ENCODE measurements at places on chromosomes 2 and 18.
A peak's percentile ranks its signal among the peaks of the same experiment; 100 is the strongest.

- H3K4me1 ChIP-seq, result peaks cover 3% of the 10 kb centered on the region
- DNase-seq, result no peak
- no peaks in the 10 kb centered on the region for H3K27me3 ChIP-seq
- no peak overlapping the region for H3K27ac ChIP-seq
- H3K36me3 ChIP-seq, result no peaks in the 10 kb centered on the region
- no peak overlapping the region for H3K4me3 ChIP-seq
These were observed 160.8 kb downstream of the COL6A3 start for GRCh38 chr2:237253046-237253702.

DNA sequence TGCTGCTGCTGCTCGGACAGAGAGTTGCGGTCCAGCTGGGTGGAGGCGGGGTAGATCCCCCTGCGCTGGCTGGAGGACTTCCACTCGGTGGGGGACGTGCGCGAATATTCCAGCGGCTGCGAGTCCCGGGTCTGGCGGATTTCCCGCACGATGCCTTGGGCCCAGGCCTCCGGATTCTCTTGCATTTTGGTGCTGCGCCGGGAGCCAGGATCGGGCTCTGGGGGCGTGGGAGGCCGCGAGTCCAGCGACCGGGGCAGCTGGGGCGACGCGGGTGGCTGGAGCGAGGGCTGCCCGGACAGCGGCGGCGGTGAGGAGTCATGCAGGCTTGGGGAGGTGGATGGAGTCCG is 4.8 kb downstream of the NT5C1B start:
- DNase-seq, result no peak
- no peak overlapping the region for H3K4me3 ChIP-seq
- no peak overlapping the region for H3K27ac ChIP-seq
- no peaks in the 10 kb centered on the region for H3K27me3 ChIP-seq
- no peaks in the 10 kb centered on the region for H3K4me1 ChIP-seq

- no peak overlapping the region for H3K27ac ChIP-seq
- no peaks in the 10 kb centered on the region for H3K27me3 ChIP-seq
- H3K4me3 ChIP-seq, result no peak overlapping the region
- DNase-seq, result no peak
These were observed 18.5 kb downstream of the LPIN1 start for GRCh38 chr2:11764920-11765319.

- no peaks in the 10 kb centered on the region for H3K27me3 ChIP-seq
- no peak overlapping the region for H3K4me3 ChIP-seq
- H3K27ac ChIP-seq, result no peak overlapping the region
- H3K36me3 ChIP-seq, result no peaks in the 10 kb centered on the region
- no peak for DNase-seq
These were observed 142.2 kb downstream of the SP3 start for GRCh38 chr2:173822889-173823542.

GRCh38 chr2:216649574-216649973 is 16.4 kb downstream of the IGFBP2 start:
- H3K4me1 ChIP-seq, result no peaks in the 10 kb centered on the region
- no peaks in the 10 kb centered on the region for H3K36me3 ChIP-seq
- DNase-seq, result no peak

DNA sequence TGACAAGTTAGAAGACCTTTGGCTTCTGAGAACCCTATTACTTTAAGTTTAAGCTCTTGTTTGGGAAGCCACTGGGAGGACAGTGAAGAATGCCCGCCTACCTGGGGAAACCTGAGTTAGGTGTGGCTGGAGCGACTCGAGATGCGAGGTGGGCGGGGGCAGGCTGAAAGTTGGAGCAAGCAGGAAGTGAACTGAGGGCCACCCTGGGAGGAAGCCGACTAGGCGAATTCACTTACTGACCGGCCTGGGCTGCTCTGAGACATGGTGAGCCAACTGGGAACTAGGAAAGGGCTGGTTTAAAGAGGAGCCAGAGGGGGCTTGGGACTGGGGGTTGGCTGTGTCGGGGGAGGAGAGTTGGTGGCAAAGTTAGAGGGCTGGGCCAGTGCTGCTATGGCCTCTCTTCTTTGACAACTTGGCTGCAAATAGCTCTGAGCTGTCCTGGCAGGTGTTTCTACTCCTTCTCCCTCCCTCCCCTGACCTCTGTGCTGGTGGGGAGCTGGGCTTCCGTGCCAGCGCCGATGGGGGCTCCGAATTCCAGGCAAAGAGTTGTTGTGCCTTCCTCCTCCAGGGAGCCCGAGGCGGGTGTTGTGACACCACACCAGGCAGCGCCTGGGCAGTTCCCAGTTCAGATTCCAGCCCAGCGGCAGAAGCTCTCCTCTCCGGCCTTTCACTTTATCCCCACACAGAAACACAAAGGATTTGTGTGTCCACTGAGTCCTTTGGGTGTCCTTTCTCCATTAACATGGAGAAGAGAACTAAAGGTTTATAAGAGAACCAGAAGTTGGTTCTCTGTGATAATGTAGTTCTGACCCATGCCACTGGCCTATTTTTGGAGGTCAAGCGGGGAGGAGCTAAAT is at the start of gene VAMP8:
Gene VAMP8, plus strand, starts transcription at position 201 of the 857 bp plus-strand sequence. Its CDS starts 61 bp downstream, at position 262.
- DNase-seq, result no peak
- H3K27me3 ChIP-seq, result no peaks in the 10 kb centered on the region

GRCh38 chr2:137221797-137222492 is 456.6 kb downstream of the THSD7B start:
- no peak for DNase-seq
- H3K4me1 ChIP-seq, result no peaks in the 10 kb centered on the region
- no peaks in the 10 kb centered on the region for H3K36me3 ChIP-seq
- H3K27me3 ChIP-seq, result no peaks in the 10 kb centered on the region
- H3K27ac ChIP-seq, result no peak overlapping the region

DNA sequence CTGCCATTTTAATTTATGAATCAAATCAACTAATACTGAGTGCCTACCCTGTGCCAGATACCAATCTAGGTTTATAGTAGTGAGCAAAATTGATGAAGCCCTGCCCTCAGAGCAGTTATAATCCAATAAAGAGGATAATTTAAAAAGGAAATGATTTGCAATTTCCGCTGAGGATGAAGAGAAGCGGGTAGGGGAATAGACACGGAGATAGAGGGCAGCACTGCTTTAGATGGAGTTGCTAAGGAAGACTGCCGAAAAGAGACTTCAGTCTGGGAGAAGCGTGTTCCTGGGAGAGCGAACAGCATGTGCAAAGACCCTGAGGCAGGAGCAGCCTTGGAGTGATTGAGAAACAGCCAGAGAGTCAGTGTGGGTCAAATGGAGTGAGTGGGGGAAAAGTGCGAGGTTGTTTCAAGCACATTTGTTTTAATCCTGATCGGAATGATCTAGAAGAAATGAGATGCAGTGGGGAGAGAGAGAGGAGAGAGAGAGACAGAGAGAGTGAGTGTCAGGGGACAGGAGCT is 12.4 kb downstream of the LAMA3 start:
- H3K4me3 ChIP-seq, result no peak overlapping the region
- H3K27ac ChIP-seq, result no peak overlapping the region
- no peaks in the 10 kb centered on the region for H3K27me3 ChIP-seq
- DNase-seq, result no peak
- no peaks in the 10 kb centered on the region for H3K4me1 ChIP-seq

DNA sequence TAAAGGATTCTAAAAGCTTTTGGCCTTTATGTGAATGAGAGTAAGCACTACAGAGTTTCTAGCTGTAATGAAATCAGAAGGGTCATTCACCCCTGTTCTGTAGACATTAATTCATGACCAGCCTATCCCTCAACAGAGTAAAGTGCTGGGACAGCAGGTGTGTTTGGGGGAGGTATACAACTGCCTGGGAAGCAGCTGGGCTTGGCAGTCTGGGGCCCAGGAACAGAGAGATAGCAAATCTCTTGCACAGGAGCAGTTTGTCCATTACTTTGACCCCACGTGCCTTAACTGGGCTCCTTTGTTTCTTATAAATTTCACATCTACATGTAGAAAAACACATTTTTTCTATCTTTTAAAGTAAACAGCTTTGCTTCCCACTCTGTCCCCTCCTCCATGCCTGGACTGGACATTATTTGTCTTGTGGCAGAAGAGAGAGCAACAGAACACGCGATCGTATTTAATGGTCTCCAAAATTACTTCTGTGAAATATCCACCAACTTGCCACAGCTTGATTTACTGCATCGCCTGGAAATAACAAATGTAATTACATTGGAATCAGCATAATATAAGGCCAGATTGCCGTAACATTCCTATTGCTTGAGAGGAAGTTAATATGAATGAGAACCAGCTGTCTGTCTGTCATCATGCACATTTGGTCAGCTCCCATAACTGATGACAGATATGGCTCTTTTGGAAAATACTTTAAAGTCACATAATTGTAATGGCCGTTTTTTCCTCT is 263.8 kb downstream of the RBM43 start:
- H3K36me3 ChIP-seq, result no peaks in the 10 kb centered on the region
- no peak overlapping the region for H3K27ac ChIP-seq
- no peak for DNase-seq
- no peak overlapping the region for H3K4me3 ChIP-seq
- no peaks in the 10 kb centered on the region for H3K4me1 ChIP-seq

DNA sequence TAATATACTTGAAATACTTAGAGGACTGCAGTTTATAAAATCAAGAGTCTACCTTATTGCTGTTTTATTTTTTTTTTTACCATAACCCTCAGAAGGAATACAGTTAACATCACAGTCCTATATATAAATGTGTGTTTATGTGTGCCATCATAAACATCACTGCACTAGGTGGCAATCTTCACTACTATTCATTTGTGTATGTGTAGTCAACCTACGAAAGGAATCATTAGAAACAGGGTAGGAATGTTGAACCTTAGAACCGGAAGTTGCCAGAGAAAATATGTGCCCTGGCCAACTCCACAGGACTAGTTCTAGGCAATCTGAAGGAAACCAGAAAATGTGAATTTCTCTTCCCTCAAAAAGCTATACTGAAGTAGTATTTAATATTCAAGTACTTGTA is 3.4 kb downstream of the GEN1 start:
- no peak overlapping the region for H3K27ac ChIP-seq
- no peaks in the 10 kb centered on the region for H3K27me3 ChIP-seq
- no peak overlapping the region for H3K4me3 ChIP-seq
- H3K36me3 ChIP-seq, result no peaks in the 10 kb centered on the region
- DNase-seq, result no peak

DNA sequence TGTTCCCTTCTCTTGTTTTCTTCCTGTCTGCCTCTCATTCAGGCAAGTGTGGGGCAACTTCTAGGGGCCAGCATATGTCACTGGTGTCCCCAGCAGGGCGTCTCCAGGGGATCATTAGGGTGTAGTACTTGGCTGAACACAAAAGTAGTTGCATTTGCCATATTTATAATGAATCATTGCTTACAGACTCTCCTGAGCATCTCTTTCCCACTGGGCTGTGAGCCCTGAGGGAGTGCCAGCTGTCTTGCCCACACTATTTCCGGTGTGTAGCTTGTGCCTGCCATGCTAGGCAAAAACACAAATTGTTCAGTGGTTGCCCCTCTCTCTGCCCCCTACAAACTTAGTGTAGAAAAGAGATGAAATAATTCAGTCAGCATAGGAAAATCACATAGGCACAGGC is 40.8 kb upstream of the SCLY start:
- no peak for DNase-seq
- H3K4me1 ChIP-seq, result no peaks in the 10 kb centered on the region
- H3K27me3 ChIP-seq, result no peaks in the 10 kb centered on the region
- no peaks in the 10 kb centered on the region for H3K36me3 ChIP-seq
- H3K27ac ChIP-seq, result no peak overlapping the region
- H3K4me3 ChIP-seq, result no peak overlapping the region

GRCh38 chr2:173990970-173991819 is 26.0 kb upstream of the SP3 start:
- no peak overlapping the region for H3K4me3 ChIP-seq
- no peaks in the 10 kb centered on the region for H3K27me3 ChIP-seq
- peak; percentile 66 for DNase-seq
- peaks cover 50% of the 10 kb centered on the region for H3K4me1 ChIP-seq
- H3K27ac ChIP-seq, result peak overlapping the region; percentile 47

- no peaks in the 10 kb centered on the region for H3K27me3 ChIP-seq
- no peaks in the 10 kb centered on the region for H3K36me3 ChIP-seq
- no peak overlapping the region for H3K4me3 ChIP-seq
- no peak for DNase-seq
- H3K27ac ChIP-seq, result no peak overlapping the region
These were observed 169.1 kb downstream of the DCDC2C start for GRCh38 chr2:3872451-3872850.

- H3K36me3 ChIP-seq, result no peaks in the 10 kb centered on the region
- H3K4me3 ChIP-seq, result no peak overlapping the region
- H3K27me3 ChIP-seq, result no peaks in the 10 kb centered on the region
- no peaks in the 10 kb centered on the region for H3K4me1 ChIP-seq
- H3K27ac ChIP-seq, result no peak overlapping the region
These were observed 199.5 kb downstream of the SETBP1 start for GRCh38 chr18:44880170-44880569.

DNA sequence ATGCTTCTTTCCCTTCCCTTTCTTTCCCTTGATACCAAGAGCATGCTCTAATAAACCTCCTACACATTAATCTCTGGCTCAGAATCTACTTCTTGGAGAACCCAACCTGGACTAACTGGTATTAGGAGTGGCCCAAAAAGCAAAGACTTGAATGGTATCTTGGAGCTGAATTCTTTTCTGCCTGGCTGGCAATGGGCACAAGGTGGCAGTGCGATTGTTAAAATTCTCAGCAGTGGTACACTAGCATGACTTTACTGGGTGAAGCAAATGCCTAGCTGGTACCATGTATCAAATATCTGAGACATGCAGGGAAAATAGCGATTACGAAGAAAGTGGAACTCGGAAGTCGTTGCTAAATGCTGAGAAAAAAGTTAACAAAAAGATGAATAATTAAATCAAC is 376.1 kb downstream of the XIRP2 start:
- no peak overlapping the region for H3K4me3 ChIP-seq
- H3K27me3 ChIP-seq, result no peaks in the 10 kb centered on the region
- H3K27ac ChIP-seq, result no peak overlapping the region
- no peaks in the 10 kb centered on the region for H3K4me1 ChIP-seq
- H3K36me3 ChIP-seq, result no peaks in the 10 kb centered on the region

DNA sequence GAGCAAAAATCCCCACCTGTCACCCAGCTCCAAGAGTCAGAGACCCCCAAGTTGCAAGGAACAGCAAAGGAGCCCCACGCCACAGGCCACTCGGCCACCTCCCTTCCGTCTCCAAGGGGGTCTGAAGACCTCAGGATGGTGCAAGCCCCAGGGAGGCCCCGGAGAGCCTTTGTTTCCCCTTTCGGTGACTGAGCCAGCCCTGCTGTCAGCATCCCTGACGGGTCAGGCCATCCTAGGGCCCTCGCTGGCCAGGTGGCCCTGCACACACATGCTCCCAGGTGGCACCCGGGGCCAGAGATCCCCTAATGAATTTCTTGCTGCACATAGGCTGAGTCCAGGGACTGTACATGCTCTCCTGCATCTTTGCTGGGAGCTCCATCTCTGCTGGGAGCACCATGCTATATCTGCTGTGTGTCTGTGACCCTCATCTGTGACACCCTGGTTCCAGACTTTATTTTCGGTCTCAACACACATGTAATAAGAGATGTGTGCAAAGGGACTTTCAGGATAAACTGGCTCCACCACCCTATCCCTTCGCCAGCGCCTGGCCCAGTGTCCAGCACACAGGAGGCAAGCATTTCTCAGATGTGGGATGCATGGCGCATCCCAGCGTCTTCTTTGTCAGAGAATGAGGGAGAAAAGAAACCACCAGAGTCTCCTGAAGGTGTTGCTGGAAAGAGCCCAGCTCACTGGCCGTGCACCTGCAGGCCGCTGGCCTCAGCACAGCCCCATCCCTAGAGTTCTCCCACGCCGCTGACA is 27.4 kb downstream of the ADI1 start:
- no peaks in the 10 kb centered on the region for H3K27me3 ChIP-seq
- peaks cover 24% of the 10 kb centered on the region for H3K36me3 ChIP-seq
- no peak overlapping the region for H3K4me3 ChIP-seq
- peaks cover 40% of the 10 kb centered on the region for H3K4me1 ChIP-seq
- no peak for DNase-seq

Measured in tibial nerve (tissue), 4 donors.